ENCODE measurements at places on chromosomes 6 and 20. TPM values are rescaled to one million over a fixed set of nuclear protein-coding genes. Genes with fewer than 3 reads are reported as not detected.
A peak's percentile ranks its signal among the peaks of the same experiment; 100 is the strongest.

DNA sequence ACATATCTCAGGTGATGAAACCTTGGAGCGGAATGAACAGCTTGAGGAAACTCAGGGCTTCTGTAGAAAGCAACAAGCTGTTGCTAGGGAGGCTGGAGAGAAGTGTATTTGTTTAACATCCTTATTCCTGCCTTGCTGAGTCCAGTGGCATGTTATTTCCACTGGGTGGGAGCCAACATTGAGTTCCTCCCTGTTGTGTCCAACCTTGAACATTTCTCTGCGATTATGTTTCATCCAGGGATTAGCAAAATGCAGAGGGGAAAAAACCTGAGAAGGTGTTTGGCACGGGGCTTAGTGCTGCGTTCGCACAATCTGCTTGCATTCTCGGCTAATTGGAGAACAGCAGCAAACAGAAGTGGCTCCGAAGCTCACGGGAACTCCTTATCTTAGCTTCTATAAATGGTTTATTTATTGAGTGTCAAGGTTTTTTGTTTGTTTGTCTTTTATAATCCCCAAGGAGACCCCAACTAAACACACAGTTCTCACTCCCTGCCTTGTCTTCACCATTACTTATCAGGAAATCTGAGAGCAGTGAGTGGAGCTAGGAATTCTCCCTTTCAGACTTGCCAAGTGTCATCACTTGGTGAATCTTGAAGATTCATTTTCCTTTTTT, 412.8 kb downstream of the CDC5L start:
- DNase-seq = peak; percentile 31

GRCh38 chr6:113719064-113719463, 138.1 kb upstream of the MARCKS start:
- DNase-seq = no peak

The VGLL2 gene
- polyA plus RNA-seq = not detected

DNA sequence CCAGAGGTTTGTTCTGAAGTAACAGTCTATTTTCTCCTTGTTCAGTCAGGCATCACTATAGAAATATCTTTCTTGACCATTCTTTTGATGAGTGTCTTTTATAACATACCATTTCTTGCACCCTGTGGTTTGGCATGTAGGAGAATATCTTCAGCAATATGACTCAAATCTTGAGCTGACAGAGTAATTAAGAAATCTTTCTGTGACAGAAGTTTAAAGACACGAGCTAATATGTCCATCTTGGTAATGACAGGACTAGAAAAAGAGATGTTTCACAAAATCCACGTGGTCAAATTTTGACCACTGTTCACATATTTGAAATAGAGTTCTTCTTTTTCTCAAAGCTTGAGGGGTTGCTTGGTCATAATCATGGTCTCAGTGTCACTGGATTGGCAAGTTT, 149.9 kb downstream of the MYB start:
- no peak for DNase-seq

- DNase-seq = no peak
These were observed 39.8 kb upstream of the ARHGAP18 start for GRCh38 chr6:129749749-129750120.
